Neural crest cell (in vitro differentiated cells): ENCODE measurements at places on chromosomes 13 and 19.
A peak's percentile ranks its signal among the peaks of the same experiment; 100 is the strongest.

- DNase-seq = no peak
Observed at GRCh38 chr19:50580970-50581634, 12.9 kb upstream of the LRRC4B start.

DNA sequence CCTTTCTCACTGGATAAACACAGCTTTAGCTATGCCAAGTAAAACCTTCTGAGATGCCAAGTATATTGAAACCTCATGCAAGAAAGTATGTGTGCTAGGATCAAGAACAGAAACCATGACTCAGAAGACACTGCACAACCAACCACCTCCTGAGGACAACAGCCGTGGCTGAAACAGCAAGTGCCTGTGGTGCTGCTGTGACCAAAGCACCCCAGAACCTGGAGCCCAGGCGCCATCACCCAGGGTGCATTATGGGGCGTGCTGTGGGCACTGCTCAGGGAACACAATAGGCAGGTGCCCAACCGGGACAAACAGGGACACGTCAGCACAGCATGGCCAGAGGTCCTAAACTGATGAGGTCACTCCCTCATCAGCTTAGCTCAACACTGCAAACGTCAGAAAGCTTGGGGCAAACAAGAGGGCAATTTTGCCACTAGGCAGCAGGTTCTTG, 101.3 kb upstream of the SLC15A1 start:
- no peak for DNase-seq

DNA sequence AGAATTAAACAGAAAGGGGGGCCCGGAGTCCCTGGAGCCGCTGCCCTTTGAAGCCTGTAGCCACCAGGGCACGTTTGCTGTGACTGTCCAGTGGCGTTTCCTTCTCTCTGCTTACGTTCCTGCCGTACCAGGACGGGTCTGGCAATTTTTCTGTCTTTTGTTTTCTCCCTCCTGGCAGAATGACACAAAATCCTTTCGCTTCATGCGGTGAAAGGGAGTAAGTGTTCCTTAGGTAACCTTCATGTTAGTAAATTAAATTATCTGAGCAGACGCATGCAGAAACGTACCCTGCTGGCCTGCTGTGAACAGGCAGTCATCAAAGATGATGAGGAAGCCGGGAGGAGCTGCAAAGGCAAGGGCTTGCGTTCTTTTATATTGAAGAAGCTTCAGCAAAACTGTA, 299.3 kb upstream of the ARGLU1 start:
- peak; percentile 20 for DNase-seq

GRCh38 chr19:56476651-56477428, at the start of gene ZNF667:
Gene ZNF667, minus strand, starts transcription at chr19:56477345. Its CDS starts 14,975 bp downstream, at chr19:56462370.
- no peak for DNase-seq

GRCh38 chr13:96041326-96042110, 11.7 kb downstream of the UGGT2 start:
- no peak for DNase-seq

DNA sequence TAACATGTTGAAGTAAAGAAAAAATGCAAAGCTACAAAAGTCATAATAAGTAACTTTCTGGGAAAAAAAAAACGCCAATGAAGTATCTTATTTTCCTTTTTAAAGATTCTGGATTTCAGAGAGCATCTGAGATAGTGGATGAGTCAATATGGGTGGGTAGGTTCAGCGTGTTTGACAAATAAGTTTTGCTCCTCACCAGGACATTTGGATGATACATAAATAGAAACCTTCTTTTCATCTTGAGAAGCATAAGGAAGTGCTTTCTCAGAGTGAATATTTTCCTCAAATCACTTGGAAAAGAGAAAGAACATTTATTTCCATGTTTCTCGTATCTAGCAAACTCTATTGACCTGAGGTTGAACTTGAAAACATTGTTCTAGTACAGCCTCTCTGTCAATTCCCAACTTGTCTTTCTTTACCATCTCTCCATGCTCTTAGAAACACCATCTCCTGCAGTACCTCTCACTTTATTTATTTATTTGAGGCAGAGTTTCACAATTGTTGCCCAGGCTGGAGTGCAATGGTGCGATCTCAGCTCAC, 463.2 kb downstream of the KLF5 start:
- no peak for DNase-seq

- DNase-seq = no peak
Observed at GRCh38 chr13:73411067-73411809, 352.4 kb downstream of the KLF5 start.

DNA sequence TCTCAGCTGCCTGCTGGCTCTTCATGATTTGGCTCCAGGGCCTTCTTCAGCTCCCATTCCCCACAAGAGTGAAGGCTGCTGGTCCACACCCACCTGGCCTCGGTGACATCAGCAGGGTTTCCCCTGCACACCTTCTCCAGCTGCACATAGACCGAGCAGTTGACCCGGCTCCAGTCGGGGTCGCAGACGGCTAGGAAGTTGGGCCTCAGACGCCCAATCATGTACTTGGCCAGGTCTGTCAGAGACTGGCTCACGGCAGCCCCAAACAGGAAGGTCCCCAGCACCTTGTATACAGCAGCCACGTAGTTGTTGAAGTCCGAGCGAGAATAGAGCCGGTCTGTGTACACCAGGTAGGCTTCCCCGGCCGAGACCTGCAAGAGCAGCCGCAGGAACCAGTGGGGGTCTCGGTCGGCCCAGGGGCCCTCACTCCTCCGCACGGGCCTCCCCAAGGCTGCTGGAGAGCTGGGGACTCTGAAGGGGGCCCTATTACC, 3.8 kb downstream of the PLPP2 start:
- no peak for DNase-seq

DNA sequence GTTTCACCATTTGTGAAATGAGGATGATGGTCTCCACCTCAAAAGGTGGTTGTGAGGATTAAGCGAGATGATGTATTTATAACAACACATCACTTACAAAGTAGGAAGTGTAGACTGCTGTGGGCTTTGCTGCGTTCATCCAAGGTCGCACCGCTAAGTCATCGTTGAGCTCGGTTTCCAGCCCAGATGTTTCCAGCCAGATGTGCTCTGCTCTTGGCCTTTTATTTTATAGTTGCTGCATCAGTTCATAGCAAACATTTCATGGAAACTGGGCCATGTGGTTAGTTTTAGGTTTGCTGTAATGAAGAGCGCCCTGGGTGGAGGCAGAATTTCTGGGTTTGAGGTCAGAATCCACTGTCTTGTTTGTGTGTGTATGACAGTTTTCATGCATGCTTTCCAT, 76.5 kb upstream of the RNF113B start:
- DNase-seq = no peak

DNA sequence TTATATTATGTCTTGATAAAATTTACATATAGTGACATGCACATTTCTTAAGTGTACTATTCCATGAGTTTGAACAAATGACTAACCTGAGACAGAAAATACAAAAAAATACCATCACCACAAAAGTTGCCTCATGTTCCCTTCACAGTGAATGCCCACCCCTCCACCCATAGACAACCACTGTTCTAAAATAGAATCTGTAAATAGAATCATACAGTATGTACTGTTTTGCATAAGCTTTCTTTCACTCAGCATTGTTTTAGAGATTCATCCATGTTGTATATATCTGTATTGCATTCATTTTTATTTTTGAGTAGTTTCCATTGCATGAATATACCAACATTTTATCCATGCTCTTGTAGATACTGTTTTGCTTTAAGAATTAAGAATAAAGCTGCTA, 23.3 kb upstream of the RBM26 start:
- DNase-seq = no peak
